ENCODE measurements at places on chromosomes 4 and X.

- DNase-seq = no peak
Observed at GRCh38 chr4:160247091-160247656, 1144.3 kb downstream of the RAPGEF2 start.

DNA sequence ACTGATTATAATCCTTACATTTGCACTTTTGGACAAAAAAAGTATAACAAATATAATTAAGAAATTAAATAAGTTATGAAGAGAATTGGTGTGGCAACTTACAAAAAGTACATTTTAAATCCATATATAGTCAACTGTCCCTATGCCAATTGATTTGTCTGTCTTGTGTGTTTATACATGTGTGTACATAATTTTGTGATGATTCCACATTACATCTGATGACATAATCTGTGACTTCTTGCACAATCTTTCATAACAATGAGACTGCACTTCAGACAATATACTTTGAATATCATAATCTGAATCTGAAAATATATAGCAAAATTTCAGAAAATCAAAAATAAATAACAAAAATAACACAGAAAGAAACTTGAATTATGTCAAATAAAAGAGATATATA lies 953.4 kb downstream of the FAT4 start:
- DNase-seq = no peak

DNA sequence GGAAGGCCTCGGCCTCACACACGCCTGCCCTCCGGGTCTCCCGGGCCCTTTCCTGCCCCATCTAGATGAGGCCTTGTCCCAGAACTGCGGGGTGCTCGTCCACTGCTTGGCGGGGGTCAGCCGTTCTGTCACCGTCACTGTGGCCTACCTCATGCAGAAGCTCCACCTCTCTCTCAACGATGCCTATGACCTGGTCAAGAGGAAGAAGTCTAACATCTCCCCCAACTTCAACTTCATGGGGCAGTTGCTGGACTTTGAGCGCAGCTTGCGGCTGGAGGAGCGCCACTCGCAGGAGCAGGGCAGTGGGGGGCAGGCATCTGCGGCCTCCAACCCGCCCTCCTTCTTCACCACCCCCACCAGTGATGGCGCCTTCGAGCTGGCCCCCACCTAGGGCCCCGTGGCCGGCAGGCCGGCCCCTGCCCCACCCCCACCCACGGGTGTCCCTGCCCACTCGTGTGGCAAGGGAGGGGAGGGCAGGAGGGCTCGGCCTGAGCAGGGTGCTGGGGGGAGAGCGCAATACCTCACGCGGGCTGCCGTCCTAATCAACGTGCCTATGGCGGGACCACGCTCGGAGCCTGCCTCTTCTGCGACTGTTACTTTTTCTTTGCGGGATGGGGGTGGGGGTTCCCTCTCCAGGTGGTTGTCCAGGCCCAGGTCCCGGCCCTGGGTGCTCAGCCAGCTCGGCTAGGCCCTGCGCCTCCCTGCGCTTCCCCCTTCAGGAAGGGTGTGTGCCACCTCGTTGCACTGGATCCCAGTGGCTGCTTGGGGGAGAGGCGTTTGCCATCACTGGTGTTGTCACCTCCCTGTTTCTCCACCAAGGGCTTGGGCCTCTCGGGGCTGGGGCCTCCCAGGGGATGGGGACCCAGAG lies 3.1 kb downstream of the DUSP9 start:
- no peak for DNase-seq

- DNase-seq = no peak
Observed at GRCh38 chrX:12210196-12210815, 72.0 kb downstream of the FRMPD4 start.

- DNase-seq = no peak
Observed at GRCh38 chr4:82529322-82529721, 32.5 kb downstream of the TMEM150C start.

GRCh38 chr4:184810720-184811119 lies 15.0 kb downstream of the ACSL1 start:
- no peak for DNase-seq

DNA sequence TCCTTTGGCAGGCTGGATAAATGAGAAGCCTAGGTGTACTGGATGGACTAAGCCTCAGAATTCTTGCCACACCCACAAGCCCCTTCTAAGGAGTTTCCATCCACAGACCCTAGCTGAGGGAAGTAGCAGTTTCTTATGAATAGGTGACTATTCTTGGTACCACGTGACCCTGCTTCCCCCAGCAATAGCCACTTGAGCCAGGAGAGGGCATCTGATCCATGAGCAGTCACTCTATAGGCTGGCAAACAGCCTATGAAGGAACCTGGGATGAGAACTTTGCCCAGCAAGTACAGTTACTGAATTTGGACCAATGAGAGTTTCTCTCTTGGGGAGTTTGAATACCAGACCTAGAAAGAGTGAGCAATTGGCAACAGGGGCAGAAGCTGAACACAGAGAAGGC lies 84.0 kb downstream of the RTL9 start:
- no peak for DNase-seq

- DNase-seq = no peak
Observed at GRCh38 chr4:11079171-11079570, 349.5 kb downstream of the HS3ST1 start.

DNA sequence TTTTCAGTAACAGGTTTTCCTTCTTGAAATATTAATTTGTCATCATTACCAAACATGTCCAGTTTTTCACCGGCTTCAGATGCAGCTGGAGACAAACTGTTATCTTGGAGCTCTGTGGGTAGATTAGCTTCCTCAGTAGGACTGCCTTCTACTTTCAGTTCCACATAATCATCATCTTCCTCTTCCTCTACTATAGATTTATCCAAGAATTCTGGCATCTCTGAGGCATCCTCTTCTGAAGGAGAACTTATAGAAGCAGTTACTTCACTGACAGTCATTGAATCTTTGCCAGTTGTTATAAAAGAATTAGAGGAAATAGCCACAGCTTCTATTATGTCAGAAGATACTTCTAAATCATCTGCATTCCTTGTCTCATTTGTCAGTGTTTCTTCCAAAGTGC lies 162.9 kb downstream of the LRBA start:
- DNase-seq = no peak

DNA sequence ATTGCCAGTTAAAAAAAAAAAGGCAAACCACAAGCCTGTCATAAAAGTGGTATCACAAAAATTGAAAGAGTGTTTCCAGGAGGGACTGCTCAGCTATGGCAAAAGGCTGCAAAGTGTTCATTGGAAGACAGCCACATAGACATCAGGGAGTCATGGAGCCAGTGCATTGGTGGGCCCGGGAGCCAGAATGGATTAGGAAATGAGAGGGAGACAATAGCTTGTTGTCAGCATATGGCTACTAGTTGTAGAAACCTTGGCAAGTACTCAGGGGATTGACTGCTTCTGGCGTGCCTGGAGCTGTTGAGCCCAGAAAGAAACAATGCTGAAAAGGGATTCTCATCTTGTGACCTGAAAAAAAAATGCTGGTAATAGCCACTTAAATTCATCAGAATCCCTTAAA lies 5.0 kb downstream of the GAR1 start:
- no peak for DNase-seq

GRCh38 chr4:20825505-20825904 lies 125.2 kb downstream of the PACRGL start:
- DNase-seq = no peak

DNA sequence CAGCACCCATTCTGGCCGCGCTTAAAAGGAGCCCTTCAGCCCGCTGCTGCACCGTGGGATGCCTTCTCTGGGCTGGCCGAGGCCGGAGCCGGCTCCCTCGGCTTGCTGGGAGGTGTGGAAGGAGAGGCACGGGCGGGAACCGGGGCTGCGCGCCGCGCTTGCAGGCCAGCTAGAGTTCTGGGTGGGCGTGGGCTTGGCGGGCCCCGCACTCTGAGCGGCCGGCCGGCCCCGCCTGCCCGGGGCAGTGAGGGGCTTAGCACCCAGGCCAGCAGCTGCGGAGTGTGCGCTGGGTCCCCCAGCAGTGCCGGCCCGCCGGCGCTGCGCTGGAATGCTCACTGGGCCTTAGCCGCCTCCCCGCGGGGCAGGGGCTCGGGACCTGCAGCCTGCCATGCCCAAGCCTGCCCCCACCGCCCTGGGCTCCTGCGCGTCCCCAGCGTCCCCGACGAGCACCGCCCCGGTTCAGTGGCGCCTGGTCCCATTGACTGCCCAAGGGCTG lies 111.3 kb downstream of the PCDH18 start:
- DNase-seq = no peak

DNA sequence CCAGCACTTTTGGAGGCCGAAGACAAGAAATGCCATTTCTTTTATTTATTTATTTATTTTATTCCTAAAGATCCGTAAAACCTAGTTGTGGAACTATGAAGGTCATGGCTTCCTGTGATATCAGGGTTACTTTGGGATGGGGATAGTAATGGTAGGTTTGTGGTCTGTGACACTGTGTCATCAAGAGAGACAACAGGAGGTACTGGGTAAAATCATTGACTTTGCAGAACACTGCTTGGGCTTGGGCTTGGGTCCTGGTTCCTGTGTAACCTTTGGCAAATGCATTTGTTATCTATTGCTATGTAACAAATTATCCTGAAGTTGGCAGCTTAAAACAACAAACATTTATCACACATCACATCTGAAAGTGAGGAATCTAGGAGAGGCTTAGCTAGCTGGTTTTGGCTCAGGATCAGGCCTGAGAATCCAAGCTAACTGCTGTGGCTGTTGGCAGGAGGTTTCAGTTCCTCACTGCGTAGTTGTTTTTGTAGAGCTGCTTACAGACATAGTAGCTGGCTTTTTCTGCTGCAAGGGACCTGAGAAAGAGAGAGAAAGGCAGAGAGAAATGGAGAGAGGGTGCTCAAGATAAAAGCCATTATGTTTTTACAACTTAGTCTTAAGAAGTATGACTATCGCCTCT lies 576.4 kb upstream of the SLIT2 start:
- DNase-seq = no peak

GRCh38 chrX:97397371-97397770 lies 513.7 kb downstream of the RPA4 start:
- DNase-seq = no peak

DNA sequence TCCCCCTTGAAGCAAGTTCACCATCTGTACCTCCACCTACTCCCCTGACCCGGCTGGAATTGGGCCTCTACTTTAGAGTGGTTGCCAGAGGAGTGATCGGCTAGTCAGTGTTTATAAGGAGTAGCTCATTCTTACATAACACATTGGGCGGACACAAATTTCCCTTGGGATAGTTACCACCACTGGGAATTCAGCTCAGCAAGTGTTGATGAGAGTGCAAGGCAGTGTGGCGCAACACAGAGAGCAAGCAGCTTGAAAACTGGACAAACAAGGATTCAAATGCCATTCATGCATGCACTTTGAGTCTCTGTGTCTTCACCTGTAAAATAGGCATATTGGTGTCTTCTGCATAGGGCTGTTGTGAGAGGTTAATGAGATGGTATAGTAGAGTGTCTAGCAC lies 92.7 kb downstream of the STK32B start:
- DNase-seq = no peak

GRCh38 chrX:138191998-138192397 lies 519.5 kb downstream of the FGF13 start:
- DNase-seq = no peak

- DNase-seq = no peak
Observed at GRCh38 chr4:45284400-45285085, 558.2 kb upstream of the GNPDA2 start.

GRCh38 chr4:101655857-101656256 lies 134.7 kb upstream of the BANK1 start:
- DNase-seq = no peak

GRCh38 chr4:42132099-42132498 lies 20.4 kb downstream of the BEND4 start:
- no peak for DNase-seq

DNA sequence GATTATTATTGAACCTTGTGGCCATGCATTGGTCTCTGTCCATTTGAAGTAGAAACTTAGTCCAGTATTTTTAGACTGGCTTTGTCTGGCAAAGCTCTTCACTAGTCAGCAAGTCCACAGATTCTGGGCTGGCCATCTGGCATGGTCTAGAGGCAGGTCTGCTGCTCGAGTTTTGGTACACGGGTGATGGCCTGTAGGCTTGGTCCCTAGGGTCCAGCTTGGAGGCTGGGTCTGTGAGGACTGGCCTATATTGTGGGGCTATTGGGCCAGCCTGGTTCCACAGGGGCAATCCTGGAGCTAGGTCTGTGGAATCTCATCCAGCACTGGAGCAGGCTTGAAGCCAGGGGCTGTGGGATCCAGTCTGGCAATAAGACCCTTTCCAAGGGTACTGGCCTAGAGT lies 607.6 kb upstream of the KLHL4 start:
- no peak for DNase-seq

- DNase-seq = no peak
Observed at GRCh38 chr4:102217345-102217744, 127.9 kb downstream of the SLC39A8 start.

GRCh38 chr4:100548200-100548560 lies 30.4 kb upstream of the EMCN start:
- DNase-seq = no peak

DNA sequence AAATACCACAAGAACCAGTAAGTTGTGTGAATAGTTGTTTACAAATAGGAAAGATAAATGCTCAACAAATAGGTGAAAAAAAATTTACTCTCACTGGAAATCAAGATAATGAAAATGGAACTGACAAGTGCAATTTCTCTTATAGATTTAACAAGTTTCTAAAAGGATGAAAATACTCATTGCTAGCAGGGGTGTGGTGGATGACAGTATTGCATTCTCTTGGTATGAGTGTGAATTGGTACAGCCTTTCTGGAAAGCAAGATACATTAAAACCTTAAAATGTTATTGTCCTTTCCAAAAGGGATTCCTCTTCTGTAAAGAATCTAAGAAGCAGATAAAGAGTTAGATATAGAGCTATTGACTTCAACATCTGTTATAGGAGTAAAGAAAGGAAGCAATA lies 240.0 kb upstream of the RPS6KA3 start:
- no peak for DNase-seq

DNA sequence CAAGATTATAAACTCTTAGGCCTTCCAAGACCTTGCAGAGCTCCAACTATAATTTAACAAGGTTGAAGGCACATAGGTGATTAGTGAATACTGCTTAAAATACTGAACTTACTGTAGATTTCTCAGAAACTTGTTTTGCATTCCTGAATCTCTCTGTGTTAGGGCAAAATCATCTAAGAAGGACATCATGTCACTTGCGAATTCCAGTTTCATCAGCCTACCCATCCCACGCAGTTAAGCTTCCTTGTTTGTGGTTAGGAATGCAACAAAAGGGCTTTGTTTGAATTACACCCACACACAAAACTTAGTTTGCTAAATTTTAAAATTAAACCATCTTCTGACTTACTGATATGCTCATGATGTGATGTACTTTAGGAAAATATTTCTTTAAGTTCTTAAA lies 174.0 kb downstream of the SOWAHB start:
- DNase-seq = no peak

GRCh38 chr4:76626686-76627465 lies 191.8 kb downstream of the SHROOM3 start:
- DNase-seq = no peak

GRCh38 chr4:62070291-62070852 lies 870.2 kb downstream of the ADGRL3 start:
- DNase-seq = no peak

DNA sequence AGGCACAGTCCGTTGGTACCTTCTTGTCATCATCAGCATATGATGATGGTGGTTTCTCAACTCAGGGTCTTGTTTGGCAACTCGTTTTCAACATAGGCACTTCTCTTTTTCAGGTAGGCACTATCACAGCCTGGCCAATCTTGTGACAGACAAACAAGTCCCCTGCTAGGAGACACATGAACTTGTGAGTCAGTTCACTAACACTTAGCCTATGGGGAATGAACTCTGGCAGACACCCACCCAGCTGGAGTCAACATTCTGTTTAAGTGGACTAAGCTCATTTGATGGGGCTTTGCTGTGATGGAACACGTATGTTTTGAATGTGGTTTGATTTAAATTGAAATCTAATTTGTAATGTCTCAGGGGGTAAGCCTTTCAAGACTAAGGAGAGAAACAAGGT lies 100.7 kb upstream of the MAMLD1 start:
- no peak for DNase-seq

- no peak for DNase-seq
Observed at GRCh38 chr4:40322811-40323210, 12.3 kb upstream of the CHRNA9 start.
